ENCODE measurements at places on chromosomes 7 and 10. TPM values are rescaled to one million over a fixed set of nuclear protein-coding genes. Genes with fewer than 3 reads are reported as not detected.
A peak's percentile ranks its signal among the peaks of the same experiment; 100 is the strongest.

DNA sequence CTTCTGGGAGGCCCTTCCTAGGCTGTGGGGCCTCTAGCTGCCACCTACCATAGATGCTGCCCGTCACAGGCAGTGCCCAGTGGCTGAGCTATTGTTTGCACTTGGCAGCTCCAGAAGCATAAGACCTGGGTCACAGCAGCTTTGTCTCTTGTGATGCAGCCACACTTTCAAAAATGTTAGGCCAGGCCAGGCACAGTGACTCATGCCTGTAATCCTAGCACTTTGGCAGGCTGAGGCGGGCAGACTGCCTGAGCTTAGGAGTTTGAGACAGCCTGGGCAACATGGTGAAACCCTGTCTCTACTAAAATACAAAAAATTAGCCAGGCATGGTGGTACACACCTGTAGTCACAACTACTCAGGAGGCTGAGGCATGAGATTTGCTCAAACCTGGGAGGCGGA is 9.5 kb upstream of the KAZALD1 start:
- no peak for DNase-seq
- peaks cover 38% of the 10 kb centered on the region for H3K27me3 ChIP-seq
- no peak overlapping the region for H3K27ac ChIP-seq

GRCh38 chr7:8260871-8261694 is 884 bp downstream of the ICA1 start:
- peak overlapping the region; percentile 40 for H3K4me3 ChIP-seq
- DNase-seq, result peak; percentile 24

DNA sequence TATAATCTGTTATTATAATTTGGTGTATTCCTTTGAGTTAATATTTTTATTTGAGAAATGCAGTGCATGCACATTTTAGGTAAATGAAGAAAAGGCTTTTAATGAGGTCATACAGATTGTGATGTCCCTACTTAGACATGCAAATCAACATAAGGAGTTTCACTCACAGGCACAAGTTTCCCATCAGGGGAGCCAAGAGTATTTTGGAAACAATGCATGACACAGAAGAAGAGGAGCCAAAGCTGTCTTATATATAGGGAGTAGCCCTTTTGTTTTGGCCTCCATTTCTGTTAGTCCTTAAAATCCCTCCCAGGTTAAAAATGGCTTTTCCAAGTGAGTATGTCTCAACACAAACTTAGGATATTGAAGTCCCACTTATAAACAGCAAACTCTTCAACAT is 703.4 kb upstream of the ANKRD30A start:
- DNase-seq, result no peak
- H3K36me3 ChIP-seq, result no peaks in the 10 kb centered on the region
- no peaks in the 10 kb centered on the region for H3K4me1 ChIP-seq
- H3K4me3 ChIP-seq, result no peak overlapping the region
- H3K27ac ChIP-seq, result no peak overlapping the region

- H3K4me3 ChIP-seq, result no peak overlapping the region
- H3K27me3 ChIP-seq, result no peaks in the 10 kb centered on the region
- no peaks in the 10 kb centered on the region for H3K4me1 ChIP-seq
- H3K36me3 ChIP-seq, result no peaks in the 10 kb centered on the region
- DNase-seq, result peak; percentile 44
Observed at GRCh38 chr7:90552521-90552920, 43.6 kb upstream of the CDK14 start.

- no peak for DNase-seq
- H3K4me1 ChIP-seq, result no peaks in the 10 kb centered on the region
- no peaks in the 10 kb centered on the region for H3K36me3 ChIP-seq
Observed at GRCh38 chr7:79211724-79212123, 241.7 kb downstream of the MAGI2 start.

- H3K4me1 ChIP-seq, result peaks cover 85% of the 10 kb centered on the region
- DNase-seq, result no peak
- peak overlapping the region; percentile 6 for H3K27ac ChIP-seq
- H3K4me3 ChIP-seq, result peak overlapping the region; percentile 81
- no peaks in the 10 kb centered on the region for H3K27me3 ChIP-seq
- peaks cover 5% of the 10 kb centered on the region for H3K36me3 ChIP-seq
Observed at GRCh38 chr10:95289003-95289920, 1.5 kb downstream of the PDLIM1 start.

DNA sequence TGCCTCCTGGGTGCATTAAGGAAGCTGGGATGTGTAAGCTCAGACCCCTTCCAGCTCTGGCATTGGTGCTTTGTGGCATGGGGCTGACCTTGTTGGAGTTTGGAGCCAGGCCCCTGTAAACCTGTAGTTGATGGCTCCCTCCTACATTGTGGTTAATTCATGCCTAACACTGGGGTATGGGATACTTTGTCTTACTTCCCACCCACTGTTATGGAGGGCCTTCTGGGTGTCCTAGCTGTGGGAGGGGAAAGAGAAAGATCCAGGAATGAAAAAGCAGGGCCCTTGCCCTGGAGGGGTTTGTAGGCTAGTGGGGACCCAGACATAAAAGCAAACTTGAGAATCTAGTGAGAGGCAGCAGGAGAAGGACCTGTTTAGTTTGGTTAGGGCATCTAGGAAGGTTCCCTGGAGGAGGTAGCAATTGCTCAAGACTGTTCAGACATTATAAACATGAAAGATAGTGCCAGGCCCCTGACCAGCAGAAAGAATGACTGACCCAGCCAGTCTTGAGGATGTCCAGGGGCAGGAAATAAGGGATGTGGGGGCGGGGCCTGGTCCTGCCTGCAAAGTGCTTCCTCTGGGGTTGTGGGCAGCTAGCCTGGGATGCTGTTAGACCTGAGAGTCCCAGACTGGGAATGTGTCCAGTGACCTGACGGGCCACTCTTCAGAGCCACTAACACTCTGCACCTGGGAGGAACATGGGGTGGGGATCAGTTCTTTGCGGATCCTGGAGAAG is 6.6 kb downstream of the ADAMTS14 start:
- DNase-seq, result no peak
- no peak overlapping the region for H3K4me3 ChIP-seq
- no peaks in the 10 kb centered on the region for H3K27me3 ChIP-seq
- no peaks in the 10 kb centered on the region for H3K36me3 ChIP-seq
- H3K4me1 ChIP-seq, result peaks cover 9% of the 10 kb centered on the region
- H3K27ac ChIP-seq, result no peak overlapping the region

GRCh38 chr10:129934196-129934925 is 29.7 kb downstream of the EBF3 start:
- H3K36me3 ChIP-seq, result no peaks in the 10 kb centered on the region
- no peak overlapping the region for H3K4me3 ChIP-seq
- H3K27ac ChIP-seq, result no peak overlapping the region
- no peak for DNase-seq

GRCh38 chr7:1550846-1551155 is 5.2 kb downstream of the TMEM184A start:
- no peaks in the 10 kb centered on the region for H3K27me3 ChIP-seq
- H3K4me1 ChIP-seq, result no peaks in the 10 kb centered on the region
- H3K4me3 ChIP-seq, result no peak overlapping the region
- no peak for DNase-seq

IGF2BP3 gene
- 11.3 TPM for total RNA-seq

EBLN1 gene
- not detected for total RNA-seq

TRPV6 gene
- not detected for total RNA-seq

HMX3 gene
- total RNA-seq, result not detected

BLNK gene
- 205 TPM for total RNA-seq

DEPP1 gene
- total RNA-seq, result not detected
